Memory B cell (primary cell): ENCODE measurements at places on chromosomes 5 and 9.

GRCh38 chr5:117748336-117748735 is 1173.7 kb upstream of the SEMA6A start:
- DNase-seq: no peak

DNA sequence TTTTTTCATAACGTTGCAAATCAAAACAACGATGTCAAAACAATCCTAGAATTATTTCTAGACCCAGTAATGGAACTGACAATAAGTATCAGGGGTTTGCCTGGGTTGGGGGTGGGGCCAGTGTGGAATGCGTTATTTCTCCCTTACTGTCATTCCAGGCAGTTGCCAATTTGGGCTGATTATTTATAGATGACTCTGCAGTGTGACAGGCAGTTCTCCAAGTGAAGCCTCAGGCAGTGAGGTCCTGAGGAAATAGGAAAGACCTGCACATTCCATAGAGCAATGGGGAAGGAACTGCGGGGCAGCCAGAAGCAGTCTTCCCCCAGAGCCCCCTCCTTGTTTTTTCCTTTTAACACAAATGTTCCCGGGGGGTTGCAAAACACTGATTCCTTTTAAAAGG is 179.0 kb downstream of the YTHDC2 start:
- no peak for DNase-seq

- DNase-seq: no peak
These were observed 118.7 kb upstream of the GAS1 start for GRCh38 chr9:87065981-87066380.

GRCh38 chr9:107755246-107755645 is 265.7 kb upstream of the KLF4 start:
- DNase-seq: no peak

GRCh38 chr9:6944093-6944551 is 186.3 kb downstream of the KDM4C start:
- no peak for DNase-seq

- no peak for DNase-seq
These were observed 112.4 kb upstream of the RAI14 start for GRCh38 chr5:34543687-34544086.

DNA sequence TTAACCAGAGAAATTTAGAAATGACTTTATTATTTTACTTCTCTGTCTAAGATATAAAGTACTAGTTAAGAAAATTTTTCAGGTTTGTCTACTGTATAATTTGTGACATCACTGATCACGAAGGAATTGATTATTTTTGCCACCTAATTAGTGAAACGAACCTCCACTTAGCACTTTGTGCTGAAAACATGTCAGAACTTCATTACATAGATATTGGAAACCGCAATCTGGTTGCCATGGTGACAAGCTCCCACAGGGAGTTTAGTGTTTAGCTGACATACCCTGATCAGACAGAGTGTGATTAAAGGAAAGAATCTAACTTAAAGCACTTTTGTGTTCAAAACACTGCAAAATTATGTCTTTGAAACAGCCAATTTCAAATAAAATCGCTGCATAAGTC is 668.4 kb upstream of the CCNG1 start:
- DNase-seq: no peak

- DNase-seq: no peak
These were observed 143.7 kb downstream of the C5orf15 start for GRCh38 chr5:133824661-133825254.

DNA sequence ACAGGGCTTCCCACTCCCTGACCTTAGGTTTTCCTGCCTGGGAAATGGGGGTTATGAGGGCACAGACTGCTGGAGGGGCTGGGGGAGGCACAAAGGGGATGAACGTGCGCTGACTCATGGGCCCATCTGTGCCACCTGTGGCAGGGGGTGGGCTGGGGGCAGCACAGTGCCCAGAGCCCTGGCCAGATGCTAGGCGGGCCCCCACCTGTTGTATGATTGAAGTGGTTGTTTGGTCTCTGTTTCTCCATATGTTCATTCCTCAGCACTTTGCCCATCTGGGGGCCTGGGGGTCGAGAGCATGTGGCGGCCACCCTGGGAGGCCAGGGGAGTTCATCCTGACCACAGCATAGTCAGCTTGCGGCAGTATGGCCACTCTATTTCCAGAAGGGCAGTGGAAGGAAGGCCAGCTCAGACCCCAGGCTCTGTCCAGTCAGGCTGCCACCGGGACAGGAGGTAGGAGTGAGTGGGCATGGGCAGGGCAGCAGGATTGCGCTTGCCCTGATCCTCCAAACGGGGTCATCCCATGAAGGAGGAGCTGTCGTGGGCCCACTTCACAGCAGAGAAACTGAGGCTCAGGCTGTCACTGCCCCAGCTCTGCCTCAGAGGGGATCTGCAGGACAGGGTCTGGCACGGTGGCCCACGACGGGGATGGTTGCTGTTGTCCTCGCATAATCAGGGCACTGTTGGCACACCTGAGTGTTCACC is 841 bp upstream of the NINJ1 start:
- DNase-seq: no peak

GRCh38 chr9:90822866-90823265 is 21.2 kb downstream of the SYK start:
- no peak for DNase-seq

- DNase-seq: no peak
These were observed 651 bp downstream of the TRIM23 start for GRCh38 chr5:65623482-65623881.

DNA sequence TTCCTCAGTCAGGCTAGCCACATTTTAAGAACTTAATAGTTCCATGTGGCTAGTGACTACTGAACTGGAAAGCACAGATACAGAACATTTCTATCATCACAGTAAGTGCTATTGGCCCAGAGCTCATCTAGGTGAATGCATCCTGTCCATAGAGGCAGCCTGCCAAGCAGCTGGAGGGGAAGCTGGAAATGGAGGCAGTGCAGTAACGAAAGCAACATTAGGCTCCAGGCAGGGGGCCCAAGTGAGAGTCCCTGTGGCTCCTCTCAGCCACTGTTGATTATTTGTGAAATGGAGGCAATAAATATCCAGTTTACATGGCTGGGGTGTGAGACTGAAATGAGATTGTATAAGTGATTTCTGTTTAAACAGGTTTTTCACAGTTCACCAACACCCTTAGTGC is 227.2 kb upstream of the KLF9 start:
- DNase-seq: no peak

DNA sequence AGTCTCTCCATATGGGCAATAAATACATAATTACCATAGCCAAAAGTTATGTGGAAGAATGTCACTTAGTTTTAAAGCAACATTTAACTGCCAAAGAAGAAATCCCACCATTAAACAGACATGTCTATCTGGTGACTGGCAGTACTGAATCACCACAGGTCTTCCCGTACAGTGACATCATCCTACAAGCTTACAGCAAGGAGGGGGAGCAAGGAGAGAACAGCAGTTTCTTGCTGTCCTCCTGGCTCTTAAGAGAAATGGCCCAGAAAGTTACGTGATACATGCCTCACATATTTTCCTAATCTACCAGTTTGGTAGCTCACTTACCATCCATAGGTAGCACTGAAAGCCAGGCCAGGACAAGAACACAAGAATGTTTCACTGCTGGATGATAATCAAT is 671.0 kb downstream of the DMRTA1 start:
- DNase-seq: no peak

DNA sequence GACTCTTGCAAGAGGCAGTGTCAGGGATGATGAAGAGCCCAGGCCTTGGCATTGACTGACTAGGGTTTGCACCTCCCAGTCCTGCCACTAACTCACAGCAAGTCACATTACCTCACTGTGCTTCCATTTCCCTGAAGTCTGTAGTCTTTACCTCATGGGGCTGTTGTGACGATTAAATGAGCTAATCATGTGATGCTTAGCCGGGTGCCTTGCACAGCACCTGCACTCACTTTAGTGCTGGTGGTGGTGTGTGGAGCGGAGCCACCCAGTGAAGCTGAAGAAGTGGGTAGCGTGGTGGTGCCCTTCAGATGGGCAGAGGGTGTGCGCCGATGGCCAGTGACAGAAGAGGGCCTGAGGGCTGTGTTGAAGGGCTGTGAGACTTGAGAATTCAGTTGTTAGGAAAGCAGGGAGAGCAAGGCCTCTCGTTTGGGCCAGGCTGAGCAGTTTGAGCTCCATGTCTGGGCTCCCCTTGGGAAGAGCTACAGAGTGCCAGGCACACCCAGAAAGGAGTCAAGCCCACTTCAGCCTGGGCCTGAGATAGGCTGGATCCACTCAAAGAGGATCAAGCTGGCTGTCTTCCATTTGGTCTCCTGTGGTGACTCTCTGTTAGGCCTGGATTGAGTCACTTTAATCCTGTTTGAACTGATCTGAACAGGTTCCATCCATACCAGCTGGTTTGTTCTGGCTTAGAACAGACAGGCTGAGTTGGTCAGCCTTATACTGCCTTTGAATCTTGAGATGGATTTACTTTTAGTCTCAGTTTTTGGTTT is 42.5 kb downstream of the RALGPS1 start:
- no peak for DNase-seq

- no peak for DNase-seq
These were observed 61.5 kb upstream of the RARS1 start for GRCh38 chr5:168424594-168425323.

- DNase-seq: no peak
These were observed 12.7 kb downstream of the DUSP1 start for GRCh38 chr5:172758077-172758833.
